ENCODE measurements at places on chromosomes 4 and X. TPM values are rescaled to one million over a fixed set of nuclear protein-coding genes. Genes with fewer than 3 reads are reported as not detected.

SLC9B1 gene
- 4.3 TPM for polyA plus RNA-seq

- DNase-seq = no peak
Measured at GRCh38 chr4:151600432-151600831, 160.4 kb downstream of the GATB start.

- DNase-seq = no peak
Measured at GRCh38 chrX:126886997-126887396, 67.5 kb downstream of the PRR32 start.

DNA sequence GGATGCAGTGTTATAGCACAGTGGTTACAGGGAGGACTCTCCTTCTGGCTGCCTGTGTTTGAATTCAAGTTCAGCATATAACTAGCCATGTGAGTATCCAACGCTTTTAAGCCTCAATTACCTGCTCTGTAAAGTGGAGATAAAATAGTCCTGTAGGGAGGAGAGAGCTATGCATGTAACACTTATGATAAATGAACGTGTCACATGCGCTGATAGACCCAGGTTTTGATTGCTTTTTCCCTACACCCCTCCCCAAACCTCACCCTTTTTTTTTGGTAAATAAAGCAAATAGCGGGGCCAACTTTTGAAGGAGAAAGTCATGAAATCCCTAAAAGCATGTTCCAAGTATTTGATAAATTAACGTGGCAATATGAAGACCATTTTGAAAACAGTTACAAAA, 20.4 kb upstream of the AMELX start:
- DNase-seq = no peak

ITIH6 gene
- 0.03 TPM for polyA plus RNA-seq

- DNase-seq = no peak
Measured at GRCh38 chr4:77800483-77801259, 18.5 kb downstream of the CNOT6L start.

DNA sequence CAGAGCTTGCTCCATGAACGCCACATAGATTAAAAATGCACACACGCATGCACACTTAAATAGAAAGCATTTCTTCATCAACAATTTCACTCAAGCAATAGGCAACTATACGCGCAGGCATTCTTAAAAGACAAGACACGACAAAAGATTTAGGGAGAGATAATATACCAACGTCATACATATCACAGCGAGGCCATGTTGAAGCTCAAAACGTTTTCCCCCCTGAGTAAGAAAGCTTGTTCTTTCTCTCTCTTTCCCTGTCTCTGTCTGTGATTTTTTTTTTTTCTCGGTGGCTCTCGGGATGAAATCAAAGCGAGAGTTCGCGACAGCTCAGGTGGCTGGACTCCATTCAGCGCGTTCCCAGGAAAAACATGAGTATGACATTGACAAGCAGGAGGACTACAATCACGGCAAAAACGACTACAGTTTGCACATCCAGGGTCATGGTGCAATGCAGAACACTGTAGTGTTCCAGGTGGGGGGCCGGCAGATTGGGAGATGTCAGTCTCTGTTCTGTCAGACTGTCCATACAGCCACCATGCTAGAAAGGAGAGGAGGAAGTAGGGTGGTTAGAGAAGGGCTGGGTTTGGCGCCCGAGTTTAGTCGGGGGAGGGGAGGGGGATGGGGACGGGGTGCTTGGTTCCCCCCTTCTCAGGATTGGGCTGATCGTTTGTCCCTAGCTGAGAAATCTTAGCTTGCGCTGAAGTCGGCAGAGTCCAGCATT, 30.7 kb downstream of the ARHGEF9 start:
- DNase-seq = no peak

GRCh38 chr4:100913685-100914084, 395.9 kb upstream of the EMCN start:
- DNase-seq = no peak

WAS gene
- 5.5 TPM for polyA plus RNA-seq

- no peak for DNase-seq
Measured at GRCh38 chr4:113060853-113061252, 11.4 kb downstream of the ANK2 start.

PDHA2 gene
- not detected for polyA plus RNA-seq

CLNK gene
- 0.58 TPM for polyA plus RNA-seq

GRCh38 chr4:149707862-149708261, 107.8 kb downstream of the IQCM start:
- DNase-seq = no peak

- DNase-seq = no peak
Measured at GRCh38 chr4:924107-925096, 7.7 kb downstream of the GAK start.

GRCh38 chrX:93420090-93420489, 253.3 kb downstream of the NAP1L3 start:
- no peak for DNase-seq

DNA sequence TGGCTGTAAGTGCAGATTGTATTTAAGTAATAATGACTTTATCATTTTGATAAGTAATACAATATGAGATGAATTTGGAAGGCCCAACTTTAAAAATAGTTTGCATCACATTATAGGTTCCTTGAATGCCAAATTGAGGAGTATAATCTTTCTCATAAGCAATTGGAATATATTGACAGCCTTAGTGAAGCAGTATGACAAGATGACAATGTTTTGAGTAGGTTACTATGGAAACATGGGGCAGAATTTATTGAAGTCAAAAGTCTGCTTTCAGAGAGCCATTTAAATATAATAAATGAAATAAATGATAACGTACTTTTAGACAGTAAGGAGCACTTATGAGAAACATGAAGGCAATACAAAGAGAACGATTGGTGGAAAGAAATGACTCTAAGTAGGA, 776.4 kb downstream of the TECRL start:
- no peak for DNase-seq

DNA sequence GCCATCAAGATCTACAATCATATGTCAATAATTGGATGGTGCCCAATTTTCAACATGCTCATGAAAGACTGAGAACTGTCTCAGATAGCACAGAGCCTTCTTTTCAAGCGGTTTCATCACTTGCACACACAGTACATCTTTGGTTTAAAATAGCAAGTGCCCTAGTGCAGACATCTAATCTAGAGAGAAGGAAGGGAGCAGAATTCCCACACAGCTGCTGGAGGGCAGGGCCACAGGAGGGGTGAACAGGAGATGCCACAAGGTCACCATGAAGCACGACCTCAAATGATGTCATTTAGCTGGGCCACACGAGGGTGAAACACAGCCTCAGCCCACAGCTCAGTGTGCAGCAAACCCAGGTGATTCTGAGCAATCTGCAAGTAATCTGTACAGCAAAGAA, 24.3 kb downstream of the LEF1 start:
- no peak for DNase-seq

ESX1 gene
- polyA plus RNA-seq = not detected

- no peak for DNase-seq
Measured at GRCh38 chr4:57168982-57169381, 58.8 kb upstream of the IGFBP7 start.

- DNase-seq = no peak
Measured at GRCh38 chrX:81286608-81287007, 84.7 kb downstream of the SH3BGRL start.

- no peak for DNase-seq
Measured at GRCh38 chr4:55801498-55801897, 18.1 kb upstream of the EXOC1L start.

DNA sequence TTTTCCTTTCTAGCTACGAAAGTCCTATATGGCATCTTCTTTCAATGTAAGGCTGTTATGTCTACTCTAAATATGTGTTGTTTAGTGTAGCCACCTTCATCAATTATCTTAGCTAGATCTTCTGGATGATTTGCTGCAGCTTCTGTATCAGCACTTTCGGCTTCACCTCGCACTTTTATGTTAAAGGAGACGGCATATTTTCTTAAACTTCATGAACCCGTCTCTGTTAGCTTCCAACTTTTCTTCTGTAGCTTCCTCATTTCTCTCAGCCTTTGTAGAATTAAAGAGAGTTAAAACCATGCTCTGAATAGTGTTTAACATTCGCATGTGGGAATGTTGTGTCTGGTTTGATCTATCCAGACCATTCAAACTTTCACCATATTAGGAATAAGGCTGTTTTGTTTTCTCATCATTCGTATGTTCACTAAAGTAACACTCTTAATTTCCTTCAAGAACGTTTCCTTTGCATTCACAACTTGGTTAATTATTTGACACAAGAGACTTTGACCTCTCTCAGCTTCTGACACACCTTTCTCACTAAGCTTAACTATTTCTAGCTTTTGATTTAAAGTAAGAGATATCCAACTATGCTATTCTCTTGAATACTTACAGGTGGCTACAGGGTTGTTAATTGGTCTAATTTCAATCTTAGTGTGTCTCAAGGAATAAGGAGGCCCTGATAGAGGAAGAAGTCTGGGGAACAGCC, 476.8 kb downstream of the GABRG1 start:
- no peak for DNase-seq

DNA sequence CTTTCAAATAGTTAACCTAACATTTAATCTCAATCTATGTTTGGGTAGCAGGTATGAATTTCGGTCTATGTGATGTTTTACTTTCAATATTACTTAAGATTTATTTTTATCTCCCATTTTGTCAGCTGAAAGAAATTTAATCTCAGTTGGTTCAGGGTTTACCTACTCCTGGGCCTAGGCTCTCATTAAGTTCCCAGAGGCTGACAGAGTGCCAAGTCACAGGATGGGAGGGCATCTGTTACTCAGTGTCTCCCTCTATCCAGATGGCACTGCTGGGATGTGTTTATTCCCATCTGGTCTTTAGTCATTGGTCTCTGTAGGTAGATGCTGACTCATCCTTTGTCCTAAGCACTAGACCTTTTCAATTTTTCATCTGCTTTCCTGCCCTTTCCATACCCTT, 129.4 kb upstream of the ARSJ start:
- DNase-seq = no peak

HS3ST1 gene
- polyA plus RNA-seq = 1.3 TPM

- DNase-seq = no peak
Measured at GRCh38 chrX:55522596-55523276, 33.1 kb upstream of the USP51 start.

TECRL gene
- not detected for polyA plus RNA-seq

- no peak for DNase-seq
Measured at GRCh38 chr4:143186212-143186611, 1.5 kb downstream of the USP38 start.

DNA sequence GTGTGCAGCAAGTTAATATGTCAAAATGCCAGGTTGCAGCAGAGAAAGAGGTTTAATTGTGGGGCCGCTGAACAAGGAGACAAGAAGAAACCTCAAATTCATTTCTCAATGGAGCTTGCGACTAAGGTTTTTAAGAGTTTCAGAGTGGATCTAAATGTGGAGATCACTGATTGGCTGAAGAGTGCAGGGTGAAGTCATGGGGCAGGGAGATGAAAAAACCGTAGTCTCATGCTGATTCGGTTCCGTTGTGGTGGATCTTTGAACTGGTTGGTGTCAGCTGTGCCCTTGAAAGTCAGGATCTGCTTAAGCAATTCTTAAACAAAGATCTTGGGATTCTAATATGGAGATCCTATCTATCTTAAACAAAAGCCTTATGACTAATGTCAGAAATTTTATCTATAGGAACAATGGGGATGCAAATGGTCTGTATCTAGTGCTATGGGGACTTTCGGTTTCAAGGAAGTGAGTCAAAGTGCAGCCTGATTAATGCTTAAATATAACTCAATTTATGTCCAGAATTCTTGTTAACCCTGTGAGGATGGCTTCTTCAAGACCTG, 173.9 kb upstream of the CENPE start:
- DNase-seq = no peak

DNA sequence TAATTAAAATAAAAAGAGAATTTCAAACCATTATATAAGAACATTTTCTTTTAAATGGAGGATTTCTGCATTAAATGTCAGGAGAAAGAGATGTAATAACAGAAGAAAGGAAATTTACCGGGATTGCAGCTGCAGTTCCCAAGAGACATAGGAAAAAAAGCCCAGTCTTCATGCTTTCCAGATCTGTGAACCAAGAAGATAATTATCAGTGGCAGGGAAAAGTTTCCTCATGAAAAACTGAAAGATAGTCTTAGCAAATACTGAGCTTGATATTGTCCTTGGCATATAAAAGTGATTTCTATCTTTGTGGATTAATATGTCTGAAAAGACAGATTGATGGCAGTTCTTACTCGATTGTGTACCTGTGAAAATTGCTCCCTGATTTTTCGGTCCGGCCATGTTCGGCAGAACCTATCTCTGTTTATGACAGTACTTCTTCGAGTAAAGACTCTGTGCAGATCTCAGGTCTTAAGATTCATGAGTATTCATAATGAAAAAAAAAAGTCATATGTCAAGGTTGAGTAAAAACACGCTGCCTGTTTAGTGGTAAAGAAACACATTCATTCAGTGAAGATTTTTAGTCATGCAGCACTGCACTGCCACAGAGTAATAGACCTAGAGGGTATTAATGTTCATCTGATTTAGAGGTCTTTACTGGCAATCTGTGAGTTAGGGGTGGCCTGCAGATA, 29.6 kb downstream of the SPARCL1 start:
- no peak for DNase-seq

ARHGAP36 gene
- 0.27 TPM for polyA plus RNA-seq

GRCh38 chr4:72323227-72323626, 245.8 kb downstream of the ADAMTS3 start:
- DNase-seq = no peak

SPATA4 gene
- 1.1 TPM for polyA plus RNA-seq

GRCh38 chr4:54446581-54446980, 211.2 kb upstream of the KIT start:
- DNase-seq = no peak

- DNase-seq = no peak
Measured at GRCh38 chrX:34884817-34885216, 57.8 kb upstream of the FAM47B start.

DNA sequence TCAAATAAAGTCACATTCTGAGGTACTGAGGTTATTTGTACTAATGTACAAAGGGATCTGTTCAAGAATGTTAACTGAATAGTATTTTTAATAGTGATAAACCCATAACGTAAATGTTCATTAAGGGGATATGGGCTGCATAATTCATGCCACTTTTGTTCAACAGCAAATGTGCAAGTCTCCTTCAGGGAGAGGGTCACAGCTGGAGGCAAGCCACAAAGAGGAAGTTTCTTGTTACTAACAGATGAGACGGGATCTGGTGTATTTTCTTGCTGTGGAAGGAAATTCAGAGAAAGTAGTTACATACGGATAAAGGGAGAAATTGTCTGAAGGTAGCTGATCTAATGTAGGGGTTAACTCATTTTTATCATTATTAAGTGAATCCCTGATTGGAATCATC, 10.0 kb downstream of the ZFP42 start:
- no peak for DNase-seq

NDUFA1 gene
- 150 TPM for polyA plus RNA-seq

- peak; percentile 26 for DNase-seq
Measured at GRCh38 chrX:48083212-48083611, 11.8 kb upstream of the ZNF630 start.

- no peak for DNase-seq
Measured at GRCh38 chrX:2782171-2782570, 30.3 kb downstream of the XG start.

BEND2 gene
- polyA plus RNA-seq = 0.07 TPM

PRSS12 gene
- polyA plus RNA-seq = 11.2 TPM

DNA sequence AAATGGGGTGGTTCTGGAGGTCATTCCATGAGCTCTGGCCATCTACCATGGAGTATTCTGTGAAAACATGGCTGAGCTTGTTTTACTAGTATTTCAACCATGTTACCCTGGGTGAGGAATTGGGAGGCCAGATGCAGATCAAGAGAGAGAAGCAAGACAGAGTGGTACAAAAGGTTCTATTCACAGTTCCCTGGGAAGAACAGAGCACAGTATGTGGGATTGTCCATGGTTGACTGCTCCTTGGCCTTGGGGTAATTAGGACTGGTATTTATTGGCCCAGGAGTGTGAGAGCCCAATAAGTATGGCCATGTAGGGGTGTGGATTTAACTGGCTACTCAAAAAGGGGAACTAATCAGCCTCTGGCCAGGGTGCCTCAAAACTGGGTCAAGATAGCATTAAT, 239.7 kb upstream of the GATB start:
- DNase-seq = no peak

Data from renal cortex interstitium (tissue), 15 donors.